ENCODE measurements at places on chromosomes 4 and X. TPM values are rescaled to one million over a fixed set of nuclear protein-coding genes. Genes with fewer than 3 reads are reported as not detected.

GRCh38 chr4:52822583-52822971 lies 39.5 kb upstream of the RASL11B start:
- no peaks in the 10 kb centered on the region for H3K36me3 ChIP-seq
- no peak overlapping the region for H3K27ac ChIP-seq
- H3K4me3 ChIP-seq, result no peak overlapping the region
- H3K4me1 ChIP-seq, result peaks cover 16% of the 10 kb centered on the region

HNRNPH2 gene
- total RNA-seq, result 40.1 TPM

- H3K36me3 ChIP-seq, result no peaks in the 10 kb centered on the region
- DNase-seq, result no peak
- H3K27me3 ChIP-seq, result no peaks in the 10 kb centered on the region
- H3K4me3 ChIP-seq, result no peak overlapping the region
- H3K4me1 ChIP-seq, result no peaks in the 10 kb centered on the region
These were observed 238.1 kb downstream of the FBXO8 start for GRCh38 chr4:174045381-174045780.

- H3K27ac ChIP-seq, result no peak overlapping the region
- H3K36me3 ChIP-seq, result no peaks in the 10 kb centered on the region
- no peaks in the 10 kb centered on the region for H3K27me3 ChIP-seq
- no peak for DNase-seq
- H3K4me1 ChIP-seq, result no peaks in the 10 kb centered on the region
- no peak overlapping the region for H3K4me3 ChIP-seq
These were observed 23.7 kb upstream of the CASK start for GRCh38 chrX:41946989-41947612.

ERCC6L gene
- 0.15 TPM for total RNA-seq

TMPRSS11F gene
- total RNA-seq, result not detected

GRCh38 chr4:67880866-67881610 lies 2.8 kb downstream of the TMPRSS11D start:
- H3K27me3 ChIP-seq, result no peaks in the 10 kb centered on the region
- no peaks in the 10 kb centered on the region for H3K4me1 ChIP-seq
- no peak for DNase-seq
- no peaks in the 10 kb centered on the region for H3K36me3 ChIP-seq
- H3K27ac ChIP-seq, result no peak overlapping the region
- H3K4me3 ChIP-seq, result no peak overlapping the region

- H3K4me3 ChIP-seq, result no peak overlapping the region
- H3K4me1 ChIP-seq, result no peaks in the 10 kb centered on the region
- no peak for DNase-seq
- H3K27ac ChIP-seq, result no peak overlapping the region
- H3K27me3 ChIP-seq, result no peaks in the 10 kb centered on the region
These were observed 80.8 kb downstream of the SLC7A11 start for GRCh38 chr4:138161351-138161750.

DNA sequence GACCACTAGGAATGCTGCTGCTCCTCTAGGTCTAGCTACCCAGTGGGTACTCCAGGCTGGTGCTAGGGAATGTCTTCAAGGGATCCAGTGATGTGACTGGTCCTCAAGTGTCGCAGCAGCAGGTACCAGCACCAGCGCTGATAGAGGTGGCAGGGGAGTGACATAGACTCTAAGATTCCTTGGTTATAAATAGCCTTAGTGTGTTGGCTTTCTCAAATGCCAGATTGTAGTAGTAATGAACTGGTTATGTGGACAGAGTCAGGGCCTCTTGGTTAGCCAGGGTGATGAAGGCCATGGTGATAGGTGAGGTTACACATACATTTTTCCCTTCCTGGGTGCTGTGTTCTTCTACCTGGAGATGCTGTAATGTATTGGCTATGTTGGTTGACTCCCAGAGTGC lies 38.3 kb downstream of the DCLK2 start:
- H3K4me3 ChIP-seq, result no peak overlapping the region
- H3K27ac ChIP-seq, result no peak overlapping the region
- H3K27me3 ChIP-seq, result no peaks in the 10 kb centered on the region
- H3K36me3 ChIP-seq, result no peaks in the 10 kb centered on the region
- H3K4me1 ChIP-seq, result no peaks in the 10 kb centered on the region

DNA sequence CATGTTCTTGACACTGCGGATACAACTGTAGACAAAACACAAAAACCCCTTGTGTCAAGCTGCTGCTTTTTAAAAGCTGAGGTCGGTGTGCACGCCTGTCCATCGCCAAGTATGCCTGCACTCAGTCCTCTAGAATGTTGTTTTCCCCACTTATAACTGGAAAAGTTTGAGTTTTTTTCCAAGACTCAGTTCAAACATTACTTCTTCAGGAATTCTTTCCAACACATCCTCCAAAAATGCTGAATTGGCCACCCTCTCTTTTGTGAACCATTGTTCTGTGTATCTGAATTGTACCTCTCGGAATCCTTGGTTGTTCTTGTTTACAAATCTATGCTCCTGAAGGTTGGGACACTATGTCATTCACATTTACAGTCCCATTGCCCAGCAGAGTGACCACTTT lies 94.6 kb downstream of the REELD1 start:
- H3K4me1 ChIP-seq, result no peaks in the 10 kb centered on the region
- no peak overlapping the region for H3K4me3 ChIP-seq
- H3K27ac ChIP-seq, result no peak overlapping the region
- H3K36me3 ChIP-seq, result no peaks in the 10 kb centered on the region
- DNase-seq, result no peak

All from CD4-positive, alpha-beta memory T cell (primary cell).